Hindlimb muscle (tissue), 1 donor: ENCODE measurements at places on chromosomes 11 and 22. TPM values are rescaled to one million over a fixed set of nuclear protein-coding genes. Genes with fewer than 3 reads are reported as not detected.

DNA sequence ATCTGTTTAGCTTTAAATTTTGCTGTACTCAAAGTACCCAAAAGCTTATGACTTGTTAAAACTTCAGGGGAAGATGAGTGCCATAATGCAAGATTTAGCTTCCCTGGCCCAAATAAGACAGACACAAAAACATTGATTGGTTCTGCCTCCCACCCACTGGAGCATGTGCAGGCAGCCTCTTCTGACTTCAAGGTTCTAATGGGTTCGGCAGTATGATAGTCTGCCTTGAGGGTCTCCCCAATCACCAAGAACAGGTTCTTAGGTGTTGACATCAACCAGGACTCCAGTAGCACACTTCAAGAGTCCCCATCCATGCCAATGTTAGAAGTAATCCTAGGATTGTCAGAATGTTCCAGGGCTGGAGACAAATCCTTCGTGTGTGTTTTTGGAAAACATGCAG, 12.5 kb downstream of the EIF4G2 start:
- no peak for DNase-seq

GRCh38 chr22:50027639-50028537, 15.3 kb upstream of the IL17REL start:
- DNase-seq, result no peak

- DNase-seq, result no peak
Observed at GRCh38 chr11:123472236-123472935, 42.3 kb downstream of the GRAMD1B start.

VSIG10L2 gene
- polyA plus RNA-seq, result not detected

OR51B5 gene
- not detected for polyA plus RNA-seq

MAJIN gene
- not detected for polyA plus RNA-seq
